ENCODE measurements at places on chromosomes 11 and 22.
A peak's percentile ranks its signal among the peaks of the same experiment; 100 is the strongest.

- ATAC-seq: no peak
- H3K4me3 ChIP-seq: no peak overlapping the region
- peaks cover 83% of the 10 kb centered on the region for H3K36me3 ChIP-seq
- H3K4me1 ChIP-seq: peaks cover 22% of the 10 kb centered on the region
- H3K27ac ChIP-seq: peak overlapping the region; percentile 9
These were observed 4.7 kb downstream of the RTCB start for GRCh38 chr22:32407312-32407711.

GRCh38 chr11:127789927-127790326, 789.4 kb upstream of the KIRREL3 start:
- H3K27me3 ChIP-seq: peaks cover 13% of the 10 kb centered on the region
- no peaks in the 10 kb centered on the region for H3K36me3 ChIP-seq
- H3K4me1 ChIP-seq: no peaks in the 10 kb centered on the region
- no peak overlapping the region for H3K27ac ChIP-seq

- no peaks in the 10 kb centered on the region for H3K36me3 ChIP-seq
- H3K27ac ChIP-seq: no peak overlapping the region
- no peak for ATAC-seq
- peaks cover 3% of the 10 kb centered on the region for H3K27me3 ChIP-seq
- no peak overlapping the region for H3K4me3 ChIP-seq
These were observed 15.6 kb upstream of the RTN4R start for GRCh38 chr22:20283674-20284066.

- H3K4me1 ChIP-seq: no peaks in the 10 kb centered on the region
- H3K4me3 ChIP-seq: no peak overlapping the region
- no peaks in the 10 kb centered on the region for H3K36me3 ChIP-seq
- H3K27ac ChIP-seq: no peak overlapping the region
- peaks cover 26% of the 10 kb centered on the region for H3K27me3 ChIP-seq
These were observed 78.4 kb upstream of the DBX1 start for GRCh38 chr11:20238712-20239111.

- peaks cover 4% of the 10 kb centered on the region for H3K4me1 ChIP-seq
- H3K4me3 ChIP-seq: no peak overlapping the region
- H3K27ac ChIP-seq: no peak overlapping the region
- H3K27me3 ChIP-seq: no peaks in the 10 kb centered on the region
- ATAC-seq: no peak
- no peaks in the 10 kb centered on the region for H3K36me3 ChIP-seq
These were observed 1077.9 kb downstream of the DLG2 start for GRCh38 chr11:84549217-84549616.

GRCh38 chr11:12218909-12219308, 108.5 kb downstream of the MICAL2 start:
- no peak for ATAC-seq
- no peaks in the 10 kb centered on the region for H3K27me3 ChIP-seq
- peak overlapping the region; percentile 2 for H3K27ac ChIP-seq
- peaks cover 98% of the 10 kb centered on the region for H3K36me3 ChIP-seq

DNA sequence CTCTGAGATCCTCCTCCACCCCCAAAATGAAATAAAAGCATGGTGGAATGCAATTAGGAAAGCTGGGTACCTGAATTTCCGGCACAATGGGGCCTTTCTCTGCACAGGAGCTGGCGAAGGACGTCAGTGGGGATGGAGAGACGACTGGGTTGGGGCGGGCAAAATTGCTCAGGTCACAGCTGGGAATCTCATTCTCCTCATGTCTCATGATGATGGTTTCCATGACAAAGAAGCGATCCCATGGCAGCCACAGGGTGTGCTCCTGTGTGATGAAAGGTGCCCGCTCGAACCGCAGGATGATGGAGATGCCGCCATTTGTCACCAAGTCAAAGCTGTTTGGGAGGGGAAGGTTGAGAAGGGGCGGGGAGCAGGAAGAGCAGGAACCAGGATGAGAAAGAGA, 157.6 kb upstream of the NARS2 start:
- no peak for ATAC-seq
- no peak overlapping the region for H3K27ac ChIP-seq
- no peaks in the 10 kb centered on the region for H3K36me3 ChIP-seq
- H3K4me1 ChIP-seq: no peaks in the 10 kb centered on the region

DNA sequence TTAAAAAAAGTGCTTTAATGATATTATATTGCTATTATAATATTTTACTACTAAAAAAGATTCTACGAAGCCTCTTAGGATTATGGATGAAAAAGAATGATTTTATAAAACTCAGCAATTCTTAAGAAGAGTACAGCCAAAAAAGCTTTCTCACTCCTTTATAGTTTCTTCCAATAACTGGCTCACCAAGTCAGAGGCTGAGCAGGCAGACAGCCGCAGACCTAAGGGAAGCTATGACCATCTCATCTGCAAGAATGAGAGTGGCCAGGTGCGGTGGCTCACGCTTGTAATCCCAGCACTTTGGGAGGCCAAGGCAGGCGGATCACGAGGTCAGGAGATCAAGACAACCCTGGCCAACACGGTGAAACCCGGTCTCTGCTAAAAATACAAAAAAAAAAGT, 12.7 kb upstream of the EMID1 start:
- H3K27ac ChIP-seq: no peak overlapping the region
- no peaks in the 10 kb centered on the region for H3K36me3 ChIP-seq
- no peaks in the 10 kb centered on the region for H3K4me1 ChIP-seq
- H3K27me3 ChIP-seq: peaks cover 14% of the 10 kb centered on the region

- ATAC-seq: peak; percentile 34
- H3K36me3 ChIP-seq: no peaks in the 10 kb centered on the region
- peaks cover 5% of the 10 kb centered on the region for H3K4me1 ChIP-seq
- no peak overlapping the region for H3K27ac ChIP-seq
These were observed 51.7 kb upstream of the NUP160 start for GRCh38 chr11:47899801-47900200.

- peaks cover 5% of the 10 kb centered on the region for H3K4me1 ChIP-seq
- H3K4me3 ChIP-seq: no peak overlapping the region
- H3K27ac ChIP-seq: no peak overlapping the region
These were observed 13.8 kb downstream of the ADA2 start for GRCh38 chr22:17205432-17205831.

- H3K27ac ChIP-seq: no peak overlapping the region
- H3K27me3 ChIP-seq: peaks cover 46% of the 10 kb centered on the region
- ATAC-seq: peak; percentile 13
- no peaks in the 10 kb centered on the region for H3K36me3 ChIP-seq
- peak overlapping the region; percentile 73 for H3K4me3 ChIP-seq
These were observed 125.3 kb upstream of the C11orf58 start for GRCh38 chr11:16613262-16613511.

DNA sequence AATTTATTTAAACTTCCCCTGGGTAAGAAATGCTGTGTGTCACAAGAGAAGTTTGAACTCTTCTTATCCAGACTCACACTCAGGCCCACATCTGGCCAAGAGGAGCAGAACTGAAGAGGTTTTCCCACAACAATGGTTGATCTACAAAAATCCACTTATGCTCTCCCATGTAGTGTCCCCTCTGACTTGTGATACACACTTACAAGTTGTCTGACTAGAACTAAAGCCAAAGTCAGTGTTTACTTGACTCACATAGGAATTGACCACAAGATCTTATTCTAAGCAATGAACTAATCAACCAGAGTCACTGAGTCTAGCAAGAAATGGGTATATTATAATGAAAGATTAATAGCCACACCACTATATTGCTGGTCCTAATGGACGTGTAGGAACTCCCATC, 133.0 kb downstream of the ATG16L2 start:
- no peaks in the 10 kb centered on the region for H3K4me1 ChIP-seq
- H3K27ac ChIP-seq: no peak overlapping the region
- ATAC-seq: no peak
- no peak overlapping the region for H3K4me3 ChIP-seq
- H3K36me3 ChIP-seq: no peaks in the 10 kb centered on the region

- H3K4me1 ChIP-seq: peaks cover 7% of the 10 kb centered on the region
- no peak for ATAC-seq
- peaks cover 4% of the 10 kb centered on the region for H3K36me3 ChIP-seq
- no peaks in the 10 kb centered on the region for H3K27me3 ChIP-seq
- no peak overlapping the region for H3K4me3 ChIP-seq
- H3K27ac ChIP-seq: no peak overlapping the region
These were observed 21.5 kb downstream of the FADS3 start for GRCh38 chr11:61869708-61870451.

- H3K27me3 ChIP-seq: peaks cover 12% of the 10 kb centered on the region
- no peaks in the 10 kb centered on the region for H3K36me3 ChIP-seq
These were observed 129.3 kb upstream of the FGF3 start for GRCh38 chr11:69948256-69949141.

- H3K36me3 ChIP-seq: no peaks in the 10 kb centered on the region
- no peaks in the 10 kb centered on the region for H3K27me3 ChIP-seq
- H3K4me3 ChIP-seq: no peak overlapping the region
- H3K4me1 ChIP-seq: no peaks in the 10 kb centered on the region
These were observed 163.1 kb downstream of the SBF2 start for GRCh38 chr11:10130875-10131274.

DNA sequence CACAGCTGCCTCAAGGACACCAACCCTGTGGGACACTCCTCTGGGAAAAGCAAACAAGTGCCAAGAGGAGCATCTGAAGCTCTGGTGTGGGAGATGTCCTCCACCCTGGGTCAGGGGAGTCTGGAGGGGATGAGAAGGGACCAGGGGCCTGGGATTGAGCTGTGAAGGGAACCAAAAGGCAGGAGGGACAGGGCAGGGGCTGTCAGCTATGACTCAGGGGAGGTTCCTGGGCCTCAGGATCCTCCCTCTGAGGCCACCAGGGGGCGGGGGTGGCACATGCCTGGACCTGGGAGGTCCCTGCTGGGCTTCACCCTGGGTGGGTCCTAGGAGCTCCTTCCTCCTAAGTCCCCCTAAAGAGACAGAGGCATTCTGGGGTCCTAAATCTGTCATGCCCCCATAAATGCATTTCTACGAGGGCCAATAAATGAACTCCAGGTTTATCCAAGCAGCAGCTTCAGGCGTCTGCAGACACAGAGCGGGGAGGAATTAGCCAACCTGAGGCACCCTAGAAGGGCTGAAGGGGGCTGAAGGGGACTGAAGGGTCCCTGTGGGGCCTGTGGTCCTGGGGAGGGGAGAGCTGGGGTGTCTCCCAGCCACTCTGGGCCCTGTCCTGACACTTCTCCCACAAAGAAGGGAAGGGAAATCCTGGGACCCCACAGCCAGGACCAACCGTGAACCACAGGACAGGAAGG, 31.9 kb upstream of the IGLL5 start:
- H3K27me3 ChIP-seq: peaks cover 5% of the 10 kb centered on the region
- H3K36me3 ChIP-seq: no peaks in the 10 kb centered on the region
- H3K27ac ChIP-seq: no peak overlapping the region
- H3K4me3 ChIP-seq: no peak overlapping the region

DNA sequence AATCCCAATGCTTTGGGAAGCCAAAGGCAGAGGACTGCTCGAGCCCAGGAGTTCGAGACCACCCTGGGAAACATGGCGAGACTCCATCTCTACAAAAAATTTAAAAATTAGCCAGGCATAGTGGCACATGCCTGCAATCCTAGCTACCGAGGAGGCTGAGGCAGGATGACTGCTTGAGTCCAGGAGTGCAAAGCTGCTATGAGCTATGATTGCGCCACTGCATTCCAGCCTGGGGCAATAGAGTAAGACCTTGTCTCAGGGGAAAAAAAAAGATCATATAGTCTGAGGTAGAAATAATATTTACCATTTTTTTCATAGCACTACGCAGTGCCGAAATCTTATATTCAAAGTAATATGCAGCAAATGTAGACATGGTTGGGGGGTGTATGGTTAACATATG, 47.8 kb downstream of the MRTFA start:
- no peak overlapping the region for H3K27ac ChIP-seq
- H3K36me3 ChIP-seq: peaks cover 44% of the 10 kb centered on the region
- ATAC-seq: no peak
- H3K27me3 ChIP-seq: no peaks in the 10 kb centered on the region

GRCh38 chr11:73229321-73229895, 11.3 kb downstream of the P2RY2 start:
- no peaks in the 10 kb centered on the region for H3K36me3 ChIP-seq
- H3K4me3 ChIP-seq: no peak overlapping the region
- no peaks in the 10 kb centered on the region for H3K27me3 ChIP-seq
- ATAC-seq: no peak

GRCh38 chr11:135073381-135073780, 661.3 kb upstream of the B3GAT1 start:
- no peak for ATAC-seq
- no peak overlapping the region for H3K27ac ChIP-seq
- peaks cover 8% of the 10 kb centered on the region for H3K27me3 ChIP-seq
- H3K4me1 ChIP-seq: no peaks in the 10 kb centered on the region

DNA sequence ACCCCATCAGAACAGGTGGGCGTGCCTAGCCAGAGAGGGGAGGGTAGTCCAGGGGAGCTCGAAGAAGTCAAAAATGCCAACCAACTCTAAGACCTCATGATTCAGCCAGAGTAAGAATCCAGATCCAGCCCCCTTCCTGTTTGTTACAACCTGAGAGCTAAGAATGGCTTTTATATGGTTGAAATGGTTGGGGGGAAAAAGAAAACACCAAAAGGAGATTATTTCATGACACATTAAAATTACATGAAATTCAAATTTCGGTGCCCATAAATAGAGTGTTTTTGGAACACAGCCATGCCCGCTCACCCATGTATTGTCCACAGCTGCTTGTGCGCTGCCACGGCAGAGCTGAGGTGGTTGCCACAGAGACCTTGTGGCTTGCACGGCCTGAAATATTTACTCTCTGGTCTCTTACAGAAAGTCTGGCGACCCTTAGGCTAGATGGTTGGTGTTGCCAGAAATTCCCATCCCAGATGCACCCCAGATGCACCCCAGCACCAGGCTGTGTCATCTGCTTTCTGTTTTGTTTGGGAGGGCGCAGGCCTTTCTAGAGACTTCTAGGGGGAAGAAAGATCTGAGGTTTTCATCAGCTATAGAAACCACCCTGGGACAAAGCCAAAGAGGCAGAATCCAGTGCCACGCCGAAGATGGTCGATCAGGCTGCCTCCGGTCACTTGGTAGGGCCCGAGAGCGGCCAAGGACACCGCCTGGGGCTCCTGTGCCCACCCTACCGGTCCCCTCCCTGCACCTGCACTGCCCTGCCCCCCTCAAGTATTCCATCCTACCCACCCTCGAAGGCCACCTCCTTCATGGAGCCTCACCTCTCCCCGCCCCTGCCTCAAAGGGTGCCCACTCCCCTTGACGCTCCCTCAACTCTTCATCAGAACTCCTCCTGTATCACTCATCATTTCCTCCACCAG, 80.2 kb downstream of the DSCAML1 start:
- H3K4me3 ChIP-seq: no peak overlapping the region
- H3K4me1 ChIP-seq: no peaks in the 10 kb centered on the region
- H3K36me3 ChIP-seq: no peaks in the 10 kb centered on the region
- ATAC-seq: no peak

DNA sequence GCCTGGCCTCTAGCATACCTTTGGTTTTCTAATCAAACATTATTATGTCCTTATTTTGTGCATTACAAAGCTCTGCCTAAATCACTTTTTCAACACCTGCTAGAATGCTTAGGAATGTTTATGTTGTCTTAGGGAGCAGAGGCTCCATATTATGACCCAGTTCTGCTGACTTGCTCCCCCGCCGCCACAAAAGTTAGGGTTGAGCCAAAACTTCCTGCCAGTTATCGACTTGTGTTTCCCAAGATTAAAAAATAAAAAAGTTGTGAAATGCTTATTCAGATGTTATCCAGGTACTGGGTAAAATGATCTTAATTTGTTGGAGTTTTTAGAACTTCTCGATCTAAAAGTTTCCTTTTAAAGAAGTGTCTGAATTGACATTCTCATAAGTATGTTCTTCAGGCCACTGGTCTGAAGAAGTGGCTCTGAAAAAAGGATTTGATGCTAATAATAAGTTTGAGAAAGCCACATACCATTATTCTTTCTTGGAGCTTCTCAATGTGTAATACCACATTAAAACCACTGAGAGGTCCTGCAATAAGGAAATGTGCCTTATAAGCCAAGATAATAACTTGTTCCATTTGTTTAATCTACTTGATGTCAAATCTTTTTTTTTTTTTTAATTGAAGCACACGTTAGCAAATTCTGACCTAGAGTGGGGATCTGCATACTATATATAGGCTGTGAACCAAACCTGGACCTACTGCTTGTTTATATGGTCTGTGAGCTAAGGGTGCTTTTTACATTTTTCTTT, 2.2 kb downstream of the RNF185 start:
- peak overlapping the region; percentile 94 for H3K4me3 ChIP-seq
- no peak for ATAC-seq
- peaks cover 42% of the 10 kb centered on the region for H3K36me3 ChIP-seq
- no peaks in the 10 kb centered on the region for H3K27me3 ChIP-seq
- peaks cover 22% of the 10 kb centered on the region for H3K4me1 ChIP-seq

Measured in activated T-helper 17 cell treated with anti-CD3 and anti-CD28 coated beads, Interleukin-2, amount 50 U/mL, for 72 hours (primary cell).